ENCODE measurements at places on chromosomes 6 and 20. TPM values are rescaled to one million over a fixed set of nuclear protein-coding genes. Genes with fewer than 3 reads are reported as not detected.

DNA sequence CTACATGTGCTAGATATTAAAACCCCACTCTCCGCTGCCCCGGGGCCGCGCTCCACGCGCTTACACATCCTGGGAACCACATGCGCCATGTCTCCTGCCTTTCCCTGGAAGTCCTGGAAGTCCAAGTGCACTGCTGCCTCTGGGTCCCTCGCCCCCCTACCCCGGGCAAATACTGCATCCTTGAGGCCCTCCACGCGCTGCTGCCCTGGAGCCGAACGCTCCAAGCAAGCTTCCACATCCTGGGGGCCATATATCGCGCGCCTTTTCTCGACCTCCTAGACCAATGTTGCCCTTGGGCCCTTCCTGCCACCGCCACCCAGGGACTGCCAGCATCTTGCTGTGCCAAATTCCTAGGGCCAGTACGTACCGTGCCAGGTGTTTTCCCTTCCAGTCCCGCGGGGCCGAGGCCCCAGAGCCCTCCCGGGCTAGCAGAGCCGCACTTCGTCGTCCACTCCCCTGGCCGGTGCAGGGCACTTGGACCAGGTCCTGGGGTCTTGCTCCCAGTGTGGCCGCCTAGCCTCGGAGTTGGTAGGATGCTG lies 779 bp upstream of the KCNG1 start:
- DNase-seq = no peak

- DNase-seq = no peak
These were observed 31.4 kb downstream of the DTNBP1 start for GRCh38 chr6:15631432-15631831.

- no peak for DNase-seq
These were observed 3.3 kb upstream of the SGK1 start for GRCh38 chr6:134321246-134321645.

DNA sequence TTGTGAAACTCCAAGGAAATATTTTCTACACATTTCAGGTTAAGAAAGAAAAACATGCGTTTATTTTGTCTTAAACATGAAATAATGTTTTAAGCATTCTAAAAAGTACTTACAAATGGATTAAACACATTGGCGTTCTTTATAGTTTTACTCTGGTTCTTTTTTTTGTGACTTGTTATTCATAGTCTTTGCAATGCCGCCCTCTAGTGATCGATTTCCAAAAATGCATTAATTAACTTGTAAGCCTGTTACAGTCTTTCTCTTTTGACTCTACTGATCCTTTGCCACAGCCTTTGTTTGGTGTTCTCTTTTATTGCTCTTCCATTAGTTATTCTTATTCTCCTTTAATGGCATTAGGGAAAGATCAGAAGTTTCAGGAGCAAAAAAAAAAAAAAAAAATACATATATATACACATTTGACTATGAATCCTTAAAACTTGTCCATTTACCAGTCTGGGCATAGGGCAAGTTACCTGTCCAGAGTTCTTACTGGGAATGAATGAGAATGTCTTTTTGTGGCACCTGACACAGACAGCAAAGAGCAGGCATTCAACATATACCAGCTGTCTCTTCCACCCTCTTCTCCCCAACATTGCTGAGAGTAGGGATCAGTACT lies 59.9 kb downstream of the MACROD2 start:
- no peak for DNase-seq

MUCL3 gene
- total RNA-seq = not detected

TOX2 gene
- 2.5 TPM for total RNA-seq

- no peak for DNase-seq
These were observed 201.5 kb downstream of the DTNBP1 start for GRCh38 chr6:15461127-15461944.

DNA sequence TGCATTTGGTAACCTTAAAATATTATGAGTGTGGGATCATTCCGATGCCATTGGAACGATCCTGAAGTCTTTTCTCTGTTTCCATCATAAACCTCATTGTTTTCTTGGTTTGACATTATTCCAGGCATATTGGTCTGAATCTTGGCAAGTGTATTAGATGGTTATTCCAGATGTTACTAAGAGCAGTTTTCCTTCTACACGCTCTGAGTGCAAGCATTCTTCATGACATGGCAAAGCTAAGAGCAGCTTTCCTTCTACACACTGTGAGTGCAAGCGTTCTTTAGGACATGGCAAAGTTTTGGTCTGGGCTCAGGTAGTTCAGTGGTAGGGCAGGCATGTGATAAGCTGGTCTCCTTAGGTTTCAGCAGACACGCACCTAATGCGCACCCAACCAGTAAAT lies 53.0 kb downstream of the SMOC2 start:
- DNase-seq = no peak

GRCh38 chr6:14440940-14441781 lies 323.6 kb downstream of the CD83 start:
- DNase-seq = no peak

GRCh38 chr6:44005507-44005903 lies 121.7 kb downstream of the MRPL14 start:
- DNase-seq = no peak

- DNase-seq = no peak
These were observed 74.0 kb downstream of the ZBTB2 start for GRCh38 chr6:151317103-151317994.

DNA sequence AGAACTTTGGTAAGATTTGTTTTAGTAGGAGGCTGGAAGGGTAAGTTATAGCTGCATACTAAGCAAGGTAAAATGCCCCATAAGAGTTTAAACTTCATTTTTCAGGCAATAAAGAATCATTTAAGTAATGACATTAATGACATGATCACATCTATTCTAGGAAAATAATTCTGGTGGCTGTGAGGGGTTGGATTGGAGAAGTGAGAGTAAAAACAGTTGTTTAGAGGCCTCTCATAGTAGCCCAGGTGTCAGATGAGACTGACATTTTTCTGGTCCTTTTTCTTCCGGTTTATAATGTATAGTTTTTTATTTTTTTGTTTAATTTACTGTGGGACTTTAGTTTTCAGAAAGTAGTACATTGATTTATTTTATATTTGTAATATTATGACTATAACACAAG lies 40.8 kb downstream of the ITCH start:
- no peak for DNase-seq

DNA sequence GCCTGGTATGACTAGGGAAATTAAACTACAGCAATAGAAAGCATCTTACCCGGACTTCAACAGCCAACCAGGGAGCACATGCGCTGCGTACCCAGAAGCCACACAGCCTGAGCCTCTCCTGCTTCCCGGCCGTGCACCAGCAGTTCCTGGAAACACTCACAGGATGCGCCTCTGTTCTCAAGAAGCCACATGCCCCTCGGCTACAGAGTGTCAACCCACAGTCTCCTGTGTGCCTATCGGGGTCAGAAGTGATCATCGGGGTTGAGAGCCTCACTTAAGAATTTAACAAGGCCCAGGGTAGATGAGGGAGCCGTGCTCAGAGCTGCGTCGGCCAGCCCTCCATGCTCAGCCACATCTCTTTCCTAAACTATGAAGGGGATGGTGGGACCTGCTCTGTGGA lies 147.2 kb upstream of the GGTLC1 start:
- no peak for DNase-seq

ZBTB22 gene
- total RNA-seq = 27.3 TPM

ARMC2 gene
- 16.1 TPM for total RNA-seq

DEFB132 gene
- not detected for total RNA-seq

- DNase-seq = no peak
These were observed 240.5 kb downstream of the NRN1 start for GRCh38 chr6:5766260-5766659.

IPCEF1 gene
- total RNA-seq = 0.77 TPM

PEX6 gene
- 29.8 TPM for total RNA-seq

GRCh38 chr6:28947831-28948270 lies 24.1 kb upstream of the TRIM27 start:
- no peak for DNase-seq

DNA sequence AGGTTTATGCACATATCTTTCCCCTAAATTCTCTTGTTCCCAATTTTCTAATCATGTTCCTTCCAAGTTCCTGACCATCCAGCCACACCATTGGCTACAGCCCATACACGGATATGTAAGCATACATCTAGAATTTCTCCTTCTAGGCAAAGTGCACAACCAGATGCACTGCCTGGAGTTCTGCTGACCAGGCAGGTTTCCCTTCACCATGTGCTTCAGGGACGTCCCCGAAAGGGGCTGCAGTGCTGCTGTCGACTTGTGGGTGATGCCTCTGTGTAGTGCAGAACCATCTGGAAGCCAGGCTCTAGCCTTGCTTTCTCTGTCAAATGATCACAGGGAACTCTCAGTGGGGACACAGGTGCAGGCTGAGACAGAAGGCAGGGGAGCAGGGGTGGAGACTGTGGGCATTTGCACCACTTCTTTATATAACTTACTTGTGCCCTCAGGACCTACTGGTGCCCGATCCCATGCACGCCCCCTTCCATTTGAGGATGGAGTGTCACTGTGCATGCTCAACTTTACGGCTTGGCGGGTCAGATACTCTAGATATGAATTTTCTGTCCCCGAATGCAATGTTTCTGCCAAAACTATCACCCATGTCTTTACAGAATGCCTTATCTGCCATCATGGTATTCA lies 37.5 kb upstream of the SMOC2 start:
- no peak for DNase-seq

- no peak for DNase-seq
These were observed 1.3 kb downstream of the MCUR1 start for GRCh38 chr6:13813026-13813425.

MATN4 gene
- total RNA-seq = not detected

GSTA4 gene
- total RNA-seq = 44.7 TPM

DNA sequence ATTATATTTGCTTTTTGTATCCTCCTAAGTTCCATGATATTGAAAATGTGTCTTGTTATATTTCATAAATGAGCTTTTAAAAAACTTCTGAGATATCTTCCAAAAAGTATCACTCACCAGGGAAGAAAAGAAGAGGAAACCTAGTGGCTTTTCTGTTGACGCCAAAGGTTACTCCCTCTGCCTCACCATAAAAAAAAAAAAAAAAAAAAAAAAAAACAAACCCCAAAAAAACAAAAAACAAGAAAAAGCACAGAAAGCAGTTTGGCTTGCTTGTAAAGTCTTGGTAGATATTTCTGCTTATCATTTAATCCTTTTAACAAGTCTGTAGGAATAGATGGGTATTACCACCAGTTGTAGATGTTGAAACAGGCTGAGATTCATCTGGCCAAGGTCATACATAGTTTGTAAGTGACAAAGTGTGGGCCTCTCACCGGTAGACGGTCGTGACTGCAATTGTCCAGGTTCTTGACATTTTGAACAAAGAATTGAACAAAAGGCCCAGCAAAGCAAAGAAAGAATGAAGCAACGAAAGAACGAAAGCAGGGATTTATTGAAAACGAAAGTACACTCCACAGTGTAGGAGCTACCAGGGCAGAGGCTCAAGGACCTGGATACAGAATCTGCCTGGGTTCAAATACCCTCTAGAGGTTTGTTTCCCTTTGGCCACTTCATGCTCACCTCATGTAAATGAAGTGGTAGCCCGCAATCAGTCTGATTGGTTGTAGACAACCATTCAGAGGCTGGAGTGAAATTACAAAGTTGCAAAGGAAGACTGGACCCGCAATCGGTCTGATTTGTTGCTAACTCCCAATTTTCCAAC lies 11.6 kb upstream of the ELOVL5 start:
- no peak for DNase-seq

CTCFL gene
- total RNA-seq = not detected

LIME1 gene
- 21.0 TPM for total RNA-seq

DNA sequence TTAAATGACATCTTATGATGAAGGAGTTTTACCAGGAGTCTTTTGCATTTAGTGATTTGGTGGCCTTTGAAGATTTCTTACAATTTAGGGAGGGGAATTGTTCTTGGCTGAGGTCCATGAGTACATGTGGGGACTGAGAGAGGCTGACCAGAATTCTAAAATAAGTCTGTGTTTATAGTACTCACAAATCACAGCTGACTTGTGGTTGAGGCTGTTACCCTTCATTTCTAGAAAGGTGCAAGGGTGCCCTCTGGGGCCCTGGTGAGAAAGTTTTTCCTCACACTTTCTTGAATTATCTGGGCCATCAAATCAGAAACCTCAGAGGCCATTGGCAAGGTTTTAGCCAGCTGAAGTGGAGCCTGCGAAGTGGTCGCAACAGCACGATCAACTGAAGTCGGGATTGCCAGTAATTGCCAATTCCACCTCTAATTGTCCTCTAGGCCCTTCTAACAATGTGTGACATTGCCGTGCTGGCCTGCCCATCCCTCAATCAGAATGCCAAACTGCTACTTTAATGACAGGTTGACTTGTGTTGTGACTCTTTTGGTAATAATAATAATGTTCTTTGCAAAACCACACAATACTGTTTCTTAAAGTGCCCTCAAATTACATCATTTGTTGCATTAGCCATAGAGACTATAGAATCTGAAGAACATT lies 221.6 kb downstream of the OGFRL1 start:
- no peak for DNase-seq

DNA sequence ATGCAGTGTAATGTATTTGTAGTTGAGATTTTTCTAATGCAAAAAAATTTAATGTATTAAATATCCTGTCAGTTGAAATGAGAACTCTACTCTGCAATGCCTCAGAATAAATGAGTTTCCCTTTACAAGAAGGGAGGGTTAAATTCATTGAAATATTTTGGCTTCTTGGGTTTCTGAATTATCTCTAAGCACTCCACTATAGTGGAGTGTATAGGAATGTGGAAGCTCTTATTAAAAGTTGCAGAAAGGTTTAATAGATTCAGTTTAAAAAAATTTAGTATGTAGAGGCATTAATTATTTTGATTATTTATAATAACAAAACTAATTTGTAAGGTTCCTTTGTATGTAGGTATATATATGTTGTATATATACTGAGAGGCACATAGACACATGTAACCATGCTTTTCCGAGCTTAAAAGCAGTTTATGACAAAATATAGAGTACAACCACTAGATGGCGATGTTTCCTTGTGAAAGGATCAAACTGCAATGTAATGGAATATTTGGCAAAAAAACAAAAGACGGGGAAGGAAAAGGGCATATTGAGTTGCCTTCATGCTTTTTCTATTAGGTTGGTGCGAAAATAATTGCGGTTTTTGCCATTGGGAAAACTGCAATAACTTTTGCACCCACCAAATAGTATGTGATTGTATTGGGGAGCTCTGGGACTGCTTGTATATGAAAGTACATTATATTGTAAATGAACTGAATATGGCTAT lies 144.2 kb downstream of the MYO6 start:
- no peak for DNase-seq

DNA sequence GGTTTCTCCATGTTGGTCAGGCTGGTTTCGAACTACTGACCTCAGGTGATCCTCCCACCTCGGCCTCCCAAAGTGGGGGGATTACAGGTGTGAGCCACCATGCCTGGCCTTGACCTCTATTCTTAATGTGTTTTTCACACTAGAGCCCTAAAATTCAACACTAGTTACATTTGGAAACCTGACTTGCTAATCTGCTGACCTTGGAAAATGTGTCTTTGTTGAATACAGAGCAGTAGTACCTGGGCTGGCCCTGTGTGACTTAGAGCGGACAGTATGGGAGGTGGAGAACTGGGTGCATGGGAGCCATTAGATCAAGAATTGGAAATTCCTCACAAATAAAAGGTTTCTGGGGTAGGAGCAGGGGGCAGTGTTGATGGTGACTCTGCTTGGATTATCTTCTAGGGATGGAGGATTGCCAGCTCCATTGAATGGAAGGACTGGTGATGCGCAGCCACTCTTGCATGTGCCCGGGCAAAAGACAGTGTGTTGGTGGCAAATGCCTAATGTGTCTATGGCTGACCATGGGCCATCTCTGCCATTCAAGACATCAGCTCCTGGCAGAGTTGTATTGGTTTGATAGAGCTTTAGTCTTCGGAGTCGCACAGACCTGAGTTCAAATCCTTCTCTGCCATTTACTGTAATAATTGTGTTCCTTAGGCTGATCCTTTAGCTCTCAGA lies 53.4 kb downstream of the RALY start:
- no peak for DNase-seq
